ENCODE measurements at places on chromosomes 12 and 14.

GRCh38 chr14:100065942-100066574, 836 bp downstream of the EVL start:
- no peak for DNase-seq

GRCh38 chr14:100526057-100526456, 61.2 kb downstream of the BEGAIN start:
- DNase-seq, result peak; percentile 33

- peak; percentile 66 for DNase-seq
Measured at GRCh38 chr14:85533023-85533860, 3.3 kb downstream of the FLRT2 start.

- DNase-seq, result no peak
Measured at GRCh38 chr14:29527286-29527685, 400.4 kb downstream of the PRKD1 start.

DNA sequence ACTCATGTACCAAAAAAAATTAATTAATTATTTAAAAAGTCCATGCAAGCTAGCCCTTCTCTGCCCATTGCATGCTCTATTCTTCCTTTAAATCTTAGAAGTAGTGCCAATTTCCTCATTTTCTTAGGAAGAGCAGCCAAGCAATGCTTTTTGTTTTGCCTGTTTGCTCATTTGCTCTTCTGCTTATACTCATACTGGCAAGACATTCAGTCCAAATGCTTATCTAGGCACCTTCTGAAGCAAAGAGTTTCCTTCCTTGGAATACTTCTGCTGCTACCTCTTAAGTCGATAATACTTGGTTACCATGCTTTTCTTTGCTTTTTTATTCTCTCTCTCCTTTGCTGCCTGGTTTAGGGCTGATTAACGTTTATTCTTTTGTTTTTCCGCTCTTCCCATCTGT, 1318.3 kb downstream of the AACS start:
- no peak for DNase-seq
